Activated CD4-positive, alpha-beta T cell treated with anti-CD3 and anti-CD28 coated beads, Interleukin-10, Interleukin-2, amounts not matched to agents 100 ng/mL and 50 ng/mL, durations not matched to agents 16 hours and 8 hours (primary cell): ENCODE measurements at places on chromosomes 7 and 10.

GRCh38 chr7:157785486-157786186 is 448.8 kb downstream of the DNAJB6 start:
- DNase-seq: no peak

DNA sequence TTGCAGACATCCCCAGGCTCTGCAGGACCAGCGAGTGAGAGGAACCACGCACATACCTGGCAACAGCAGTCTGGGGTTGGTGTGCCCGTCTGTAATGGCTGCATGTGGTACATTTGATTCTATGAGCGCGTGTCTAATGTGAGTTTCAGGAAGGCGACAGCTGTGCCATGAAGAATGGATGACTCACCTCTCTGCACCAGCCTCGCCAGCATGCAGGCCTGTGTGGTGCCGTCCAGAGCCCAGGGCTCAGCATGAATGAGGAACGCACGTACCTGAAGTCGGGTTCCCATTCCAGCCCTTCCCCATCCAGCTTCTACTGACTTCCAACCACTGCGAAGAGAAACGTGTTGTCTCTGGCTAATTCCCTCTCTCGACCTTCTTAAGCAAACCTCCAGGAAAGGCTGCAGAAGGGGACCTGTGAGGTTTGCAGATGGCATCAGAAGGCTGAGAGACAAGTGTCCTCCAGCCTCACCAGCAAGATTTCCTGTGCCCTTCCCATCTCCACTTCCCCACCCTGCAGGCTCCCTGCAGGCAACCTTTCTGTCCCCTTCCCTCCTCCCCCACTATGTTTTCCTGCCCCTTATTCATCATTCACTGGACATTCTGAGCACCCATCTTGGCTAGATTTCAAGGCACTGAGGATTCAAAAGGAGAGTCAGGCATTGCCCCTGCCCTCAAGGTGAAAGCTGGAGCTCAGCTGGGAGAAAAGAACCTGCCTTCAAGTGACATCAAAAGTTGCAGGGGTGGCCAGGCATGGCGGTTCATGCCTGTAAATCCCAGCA is 54.3 kb downstream of the ASB13 start:
- no peak for DNase-seq

DNA sequence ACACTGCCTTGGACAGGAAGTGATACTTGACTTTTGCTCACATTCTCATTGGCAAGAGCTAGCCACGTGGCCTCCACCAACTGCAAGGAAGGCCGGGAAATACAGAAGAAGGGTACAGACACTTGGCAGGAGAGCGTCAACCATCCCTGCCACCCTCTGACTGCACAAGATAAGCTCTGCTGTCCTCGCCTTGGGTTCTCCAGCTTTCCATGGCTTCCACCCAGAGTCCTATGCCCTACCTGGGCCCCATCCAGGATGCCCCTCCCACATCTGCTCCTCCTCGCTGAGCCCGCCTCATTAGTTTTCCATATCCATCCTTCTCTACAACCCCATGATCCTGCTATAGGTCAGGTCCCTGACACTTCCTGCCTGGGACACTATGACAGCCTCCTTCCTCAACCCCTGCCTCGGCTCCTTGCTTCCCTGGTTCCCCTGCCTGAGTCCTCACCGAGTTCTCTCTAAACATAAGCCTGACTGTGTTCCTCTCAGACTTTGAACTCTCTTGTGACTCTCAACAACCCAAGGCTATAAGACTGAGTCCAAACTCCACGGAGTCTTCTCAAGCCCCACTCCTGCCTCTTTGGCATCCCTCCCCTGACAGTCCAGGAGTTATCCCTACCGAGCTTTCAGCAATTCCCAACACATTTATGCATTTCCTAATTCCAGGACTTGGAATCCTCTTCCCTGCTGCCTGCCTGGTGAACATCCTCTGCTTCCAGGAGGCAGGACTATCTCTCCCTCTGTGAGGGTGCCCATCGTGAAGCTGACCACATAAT is 23.2 kb upstream of the GDF10 start:
- DNase-seq: no peak

DNA sequence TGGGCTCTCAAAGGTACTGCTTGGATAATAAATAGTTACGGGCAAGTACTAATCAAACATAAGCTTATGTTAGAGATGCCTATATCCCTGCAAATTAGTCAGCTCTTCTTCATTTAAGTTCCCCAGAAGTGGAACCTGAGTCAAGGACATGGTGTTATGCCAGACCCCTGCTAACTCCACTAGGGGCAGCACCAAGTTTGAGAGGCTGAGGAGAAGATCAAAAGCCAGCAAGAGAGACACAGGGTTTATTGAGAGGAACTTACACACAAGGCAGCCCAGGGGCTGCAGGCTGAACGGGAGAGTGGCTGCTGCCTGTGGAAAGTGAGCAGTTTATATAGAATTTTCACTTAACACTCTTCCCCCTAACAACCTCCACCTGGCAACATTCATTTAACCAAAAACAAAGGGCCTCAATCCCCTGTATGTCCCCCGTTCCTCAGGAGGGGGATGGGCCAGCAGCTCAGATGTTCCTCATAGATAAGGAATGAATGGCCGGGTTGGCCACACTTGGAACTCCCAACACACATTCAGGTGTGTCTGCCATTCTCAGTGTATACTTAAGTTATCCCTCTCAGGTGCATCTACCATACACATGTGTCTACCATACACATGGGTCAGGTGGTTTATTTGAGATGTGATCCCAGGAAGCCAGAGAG is 62.6 kb upstream of the GHITM start:
- DNase-seq: no peak

GRCh38 chr7:115708013-115708341 is 322.6 kb downstream of the TFEC start:
- DNase-seq: no peak

DNA sequence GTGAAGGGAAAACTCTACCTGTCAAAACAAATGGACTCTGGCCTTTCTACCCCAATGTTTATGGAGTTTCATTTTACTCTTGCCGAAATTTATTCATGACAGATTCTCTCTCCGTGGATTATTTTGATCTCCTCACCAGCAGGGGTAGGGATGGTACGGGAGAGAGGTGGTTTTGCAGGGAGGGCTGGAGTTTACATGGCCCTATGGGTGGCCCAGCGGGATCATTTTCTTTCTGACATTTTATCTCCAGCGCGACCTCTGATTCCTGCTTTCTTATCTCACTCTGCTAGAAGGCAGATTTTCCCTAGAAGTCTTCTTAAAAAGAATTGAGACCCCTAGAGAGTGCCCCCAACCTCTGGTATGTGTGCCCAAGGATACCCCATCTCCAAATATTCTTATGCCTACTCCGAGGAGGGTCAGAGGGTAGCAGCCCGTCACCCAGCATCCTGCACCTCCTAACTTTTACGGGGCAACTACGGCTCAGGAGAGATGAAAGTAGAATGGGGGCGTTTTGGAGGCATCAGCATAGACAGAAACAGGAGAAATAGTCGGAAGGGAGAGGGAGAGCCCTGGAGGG is 10.1 kb upstream of the GATA3 start:
- DNase-seq: no peak
